EH (cell line): ENCODE measurements at places on chromosomes 16 and 17.
A peak's percentile ranks its signal among the peaks of the same experiment; 100 is the strongest.

- DNase-seq: peak; percentile 47
These were observed 43.6 kb downstream of the RHOT1 start for GRCh38 chr17:32185875-32186274.

DNA sequence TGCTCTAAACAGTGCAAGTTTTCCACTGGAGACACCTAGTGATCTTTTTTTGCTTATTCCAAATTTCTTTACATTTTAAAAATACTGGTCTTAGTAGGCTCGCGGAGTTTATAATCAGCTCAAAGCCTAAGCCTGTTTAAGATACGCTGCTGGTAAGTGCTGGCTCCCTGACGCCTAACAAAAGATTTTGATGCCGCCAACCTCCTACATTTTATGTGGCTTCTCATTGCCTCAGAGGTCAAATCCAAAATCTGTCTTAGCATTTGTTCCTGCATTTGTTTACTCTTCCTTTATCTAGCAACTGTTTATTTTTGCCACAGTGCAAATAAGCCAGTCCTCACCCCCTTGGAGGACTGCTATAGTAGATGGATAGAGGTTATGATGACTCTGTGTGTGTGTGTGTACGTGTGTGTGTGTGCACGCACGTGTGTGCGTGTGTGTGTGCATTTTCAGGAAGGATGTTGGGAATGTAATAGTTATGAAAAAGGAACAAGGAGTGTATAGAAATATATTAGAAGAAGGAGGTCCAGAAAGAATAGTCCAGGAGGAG lies 24.8 kb downstream of the HS3ST3B1 start:
- DNase-seq: no peak

GRCh38 chr17:14701886-14702285 lies 401.0 kb downstream of the HS3ST3B1 start:
- DNase-seq: peak; percentile 31

DNA sequence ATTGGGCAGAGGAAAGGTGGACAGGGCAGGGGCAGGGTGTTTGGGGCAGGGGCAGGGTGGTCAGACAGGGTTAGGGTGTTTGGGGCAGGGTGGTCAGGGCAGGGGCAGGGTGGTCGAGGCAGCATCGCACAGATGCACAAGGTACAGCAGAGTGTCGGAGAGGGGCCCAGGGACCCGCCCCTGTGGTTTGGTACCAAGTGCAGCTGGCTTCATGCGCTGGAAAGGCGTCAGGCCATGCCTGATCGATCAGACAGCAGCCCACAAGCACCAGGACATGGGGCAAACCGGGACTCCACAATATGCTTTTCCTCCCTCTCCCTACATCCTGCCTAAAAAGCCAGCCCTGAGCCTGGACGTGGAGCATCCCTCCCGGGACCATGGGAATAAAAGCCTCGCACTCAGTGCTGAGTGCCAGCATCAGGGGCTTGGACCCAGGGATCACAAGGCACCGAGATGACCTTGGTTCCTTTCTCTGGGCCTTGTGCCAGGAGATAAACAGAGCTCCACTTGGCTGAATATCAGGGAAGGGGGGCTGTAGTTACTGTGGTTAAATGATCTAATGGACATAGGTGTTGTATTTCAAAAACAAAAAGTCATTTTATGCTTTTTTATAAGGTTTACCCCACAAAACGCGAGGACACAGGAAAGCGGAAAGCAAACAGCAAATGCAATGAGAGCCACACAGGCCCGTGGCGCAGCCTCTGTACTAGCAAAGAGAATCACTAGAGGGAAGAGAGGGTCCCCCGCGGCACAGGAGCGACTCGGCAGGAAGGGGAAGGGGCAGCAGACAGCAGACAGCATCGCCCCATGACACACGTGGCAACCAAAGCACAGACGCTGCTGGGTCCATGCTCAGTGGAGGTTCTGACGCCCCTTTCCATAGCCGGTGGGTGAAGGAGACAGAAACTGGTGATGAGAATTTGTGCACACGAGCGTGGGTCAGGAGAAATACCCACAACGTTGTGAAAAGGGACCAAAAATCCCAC lies 5.3 kb upstream of the HEXD start:
- DNase-seq: no peak

DNA sequence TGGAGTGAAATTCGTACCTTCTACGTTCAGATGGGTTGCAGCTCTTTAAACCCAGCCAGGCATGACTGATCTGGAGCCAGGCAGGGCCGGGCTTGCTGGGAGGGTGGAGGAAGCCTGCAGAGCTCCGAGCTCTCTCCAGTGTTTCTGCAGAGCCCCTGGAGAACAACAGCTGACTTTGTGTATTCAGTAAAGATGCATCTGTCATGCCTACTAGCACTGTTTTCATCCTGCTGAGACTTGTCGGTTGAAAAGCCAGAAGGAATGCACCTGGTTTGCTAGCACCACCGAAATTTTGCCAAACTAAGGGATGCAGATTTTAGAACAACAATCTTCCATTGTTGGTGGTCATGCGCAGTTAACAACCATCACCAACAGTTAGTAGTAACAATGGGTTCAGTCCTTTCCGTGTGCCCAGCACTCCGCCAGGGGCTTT lies 22.4 kb upstream of the SCNN1B start:
- no peak for DNase-seq
